ENCODE measurements at places on chromosomes 2 and 18.

DNA sequence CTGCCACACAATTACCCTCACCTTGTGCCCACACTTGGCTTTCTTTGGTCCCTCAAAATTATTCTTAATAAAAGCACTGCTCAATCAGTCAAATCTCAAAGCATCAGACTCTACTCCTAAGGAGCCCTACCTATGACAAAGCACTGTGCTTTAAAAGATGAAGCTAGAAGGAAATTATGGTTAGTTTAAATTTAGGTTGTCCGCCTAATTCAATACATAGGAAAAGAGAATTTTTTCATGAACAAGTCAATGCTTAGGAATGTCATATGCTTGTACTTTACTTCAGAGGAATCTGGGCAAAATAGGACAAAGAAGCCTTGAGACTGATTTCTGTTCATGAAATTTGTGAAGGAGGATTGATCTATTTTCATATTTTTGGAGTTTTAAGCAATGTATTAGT is 726.4 kb upstream of the CDH2 start:
- no peak for DNase-seq

DNA sequence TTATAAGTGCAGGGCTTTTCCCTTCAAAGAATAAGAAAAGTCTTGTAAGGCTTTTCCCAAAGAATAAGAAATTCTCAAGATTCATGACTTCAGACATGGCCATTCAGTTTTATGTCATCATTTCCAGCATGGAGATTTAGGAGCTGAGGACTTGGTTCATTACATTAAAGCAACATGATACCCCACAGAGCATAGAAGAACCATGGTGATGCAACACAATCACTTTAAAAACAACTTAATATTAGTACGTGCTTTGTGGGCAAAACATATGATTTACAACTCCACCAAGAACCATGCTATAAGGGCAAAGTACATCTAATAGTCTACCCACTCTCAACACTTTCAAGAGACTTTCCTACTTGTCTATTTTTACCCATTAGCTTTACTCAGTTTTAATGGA is 214.4 kb downstream of the SRBD1 start:
- no peak for DNase-seq

DNA sequence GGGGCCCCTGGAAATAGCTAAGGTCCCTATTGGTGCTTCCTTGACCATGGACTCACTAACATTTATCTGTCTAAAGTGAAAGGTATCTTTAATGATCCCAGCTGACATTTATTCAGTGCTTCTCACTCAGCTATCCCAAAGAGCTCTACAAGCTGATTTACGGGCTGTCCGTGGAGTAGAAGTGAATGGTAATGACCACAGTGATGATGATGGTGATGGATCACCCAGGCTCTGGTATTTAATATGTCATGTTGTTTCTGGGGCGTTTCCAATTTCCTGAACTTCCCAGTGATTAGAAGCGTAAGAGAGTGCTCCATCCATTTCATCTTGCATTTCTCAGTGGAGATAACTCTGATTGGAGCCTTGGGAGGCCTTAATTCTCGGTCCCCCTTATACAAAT is 304.3 kb downstream of the HRH4 start:
- DNase-seq = peak; percentile 26

DNA sequence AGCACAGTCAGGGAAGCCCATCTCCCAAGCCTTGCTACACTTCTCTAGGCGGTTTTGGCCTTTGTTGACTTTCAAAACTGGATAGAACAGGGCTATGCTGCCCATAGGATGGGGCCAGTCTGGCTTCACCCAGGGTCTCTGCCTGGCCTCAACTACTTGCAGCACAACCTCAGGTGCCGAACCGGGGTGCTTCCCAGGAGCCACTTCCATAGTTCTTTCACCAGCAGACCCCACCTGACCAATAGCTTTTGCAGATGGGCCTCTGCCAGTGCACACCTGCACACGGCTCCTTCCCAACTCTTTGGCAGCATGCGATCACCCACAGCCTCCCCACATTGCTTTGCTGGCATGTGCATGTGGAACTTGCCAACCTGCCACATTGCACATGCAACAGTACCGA is 331.6 kb downstream of the CPS1 start:
- no peak for DNase-seq

DNA sequence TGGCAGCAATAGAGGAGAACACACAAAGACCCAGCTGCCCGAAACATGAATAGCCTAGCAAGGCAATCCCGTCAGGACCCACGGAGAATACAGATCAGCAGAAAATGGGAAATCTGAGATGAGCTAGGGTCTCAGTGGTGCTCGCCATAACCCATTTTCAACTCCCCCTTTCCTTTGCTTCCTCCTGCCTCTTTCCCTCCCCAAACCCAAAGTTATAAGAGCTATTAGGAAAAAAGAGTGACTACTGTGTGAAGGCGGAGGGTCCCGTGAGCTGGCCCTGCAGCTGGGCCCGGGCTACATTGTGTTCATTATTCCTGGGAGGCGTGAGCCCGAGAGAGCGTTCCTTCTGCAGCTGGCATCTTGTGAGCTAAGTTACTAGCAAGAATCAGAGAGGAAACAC is 118.4 kb downstream of the PID1 start:
- DNase-seq = no peak

GRCh38 chr2:237863102-237863511 is 3.7 kb downstream of the RAMP1 start:
- no peak for DNase-seq

GRCh38 chr2:223644136-223644535 is 42.0 kb upstream of the SCG2 start:
- DNase-seq = no peak

- DNase-seq = no peak
These were observed 14.7 kb downstream of the CD28 start for GRCh38 chr2:203720915-203721672.

GRCh38 chr2:132503701-132504100 is 87.1 kb downstream of the GPR39 start:
- peak; percentile 62 for DNase-seq

- DNase-seq = no peak
These were observed 124.2 kb upstream of the ZNF516 start for GRCh38 chr18:76619261-76619620.

- DNase-seq = no peak
These were observed 167.8 kb upstream of the LYPD1 start for GRCh38 chr2:132837769-132838168.

DNA sequence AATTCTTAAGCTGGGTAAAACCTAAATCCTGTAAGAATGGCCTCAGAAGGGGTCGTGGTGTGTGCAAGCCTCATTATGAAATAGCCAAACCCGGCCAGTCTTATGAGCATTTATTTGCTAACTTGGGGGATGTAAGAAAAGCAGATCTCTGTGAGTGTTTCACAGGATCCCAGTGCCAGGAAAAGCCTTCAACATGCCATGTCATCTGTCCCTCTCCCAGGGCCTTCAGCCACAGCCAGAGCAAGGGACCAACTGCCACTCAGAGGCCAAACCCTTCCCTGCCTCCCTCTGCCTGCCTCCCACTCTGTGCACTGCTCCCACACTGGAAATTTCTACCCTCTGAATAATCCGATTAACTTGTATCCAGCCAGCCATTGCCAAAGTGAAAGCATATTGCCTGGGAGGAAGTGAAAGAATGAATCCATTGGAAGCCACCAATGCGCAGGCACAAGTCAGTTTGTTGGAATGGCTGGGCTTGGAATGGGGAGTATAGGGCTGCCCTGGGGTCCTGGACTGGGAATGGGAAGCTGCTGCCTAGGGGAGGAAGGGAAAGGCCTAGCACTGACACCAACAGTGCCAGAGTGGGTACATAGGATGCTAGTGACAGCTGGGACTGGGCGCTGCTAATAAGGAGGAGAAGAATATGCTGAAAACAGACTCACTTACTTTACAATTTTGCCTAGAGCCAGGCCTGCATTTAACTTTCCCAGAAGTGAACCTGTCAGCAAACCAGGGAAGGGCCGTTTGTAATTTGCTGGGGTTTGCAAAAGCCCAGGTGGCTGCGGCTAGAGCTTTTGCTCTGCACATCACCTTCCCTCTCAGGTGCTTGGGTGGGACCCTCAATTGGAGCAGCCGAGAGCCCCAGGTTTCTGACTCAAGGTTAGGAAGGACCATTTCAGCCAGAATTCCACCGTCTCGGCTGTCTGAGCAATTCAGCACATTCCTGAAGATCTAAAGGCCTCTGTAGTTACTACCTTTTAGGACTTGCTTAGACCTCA is 146.6 kb upstream of the NCK2 start:
- no peak for DNase-seq

DNA sequence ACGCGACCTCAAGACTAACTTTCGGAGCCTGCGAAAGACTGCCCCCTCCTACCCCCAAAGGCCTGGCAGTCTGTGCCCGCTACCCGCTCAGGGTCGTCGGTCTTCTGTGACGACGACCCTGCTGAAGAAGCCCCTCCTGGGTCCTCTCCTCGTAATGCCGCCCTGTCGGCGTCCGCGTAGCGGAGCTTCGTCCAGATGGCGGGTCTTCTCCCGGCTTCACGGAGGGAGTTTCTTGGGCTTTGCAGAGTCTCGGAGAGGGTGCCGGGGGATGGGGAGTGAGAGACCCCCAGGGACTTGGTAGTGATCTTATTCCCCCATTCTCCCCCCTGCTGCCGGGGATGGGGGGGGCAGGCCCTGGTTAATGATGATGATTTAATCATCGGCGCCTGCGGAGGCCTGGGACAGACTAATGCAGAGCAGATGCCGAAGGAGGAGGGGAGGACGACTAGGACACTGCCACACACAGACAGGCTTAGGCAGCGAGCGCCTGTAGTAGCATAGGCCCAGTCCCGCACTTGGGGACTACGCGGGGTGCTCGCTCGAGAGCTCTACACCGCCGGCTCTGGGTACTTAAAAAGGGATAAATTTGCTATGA is 528 bp upstream of the PCGF1 start:
- no peak for DNase-seq

DNA sequence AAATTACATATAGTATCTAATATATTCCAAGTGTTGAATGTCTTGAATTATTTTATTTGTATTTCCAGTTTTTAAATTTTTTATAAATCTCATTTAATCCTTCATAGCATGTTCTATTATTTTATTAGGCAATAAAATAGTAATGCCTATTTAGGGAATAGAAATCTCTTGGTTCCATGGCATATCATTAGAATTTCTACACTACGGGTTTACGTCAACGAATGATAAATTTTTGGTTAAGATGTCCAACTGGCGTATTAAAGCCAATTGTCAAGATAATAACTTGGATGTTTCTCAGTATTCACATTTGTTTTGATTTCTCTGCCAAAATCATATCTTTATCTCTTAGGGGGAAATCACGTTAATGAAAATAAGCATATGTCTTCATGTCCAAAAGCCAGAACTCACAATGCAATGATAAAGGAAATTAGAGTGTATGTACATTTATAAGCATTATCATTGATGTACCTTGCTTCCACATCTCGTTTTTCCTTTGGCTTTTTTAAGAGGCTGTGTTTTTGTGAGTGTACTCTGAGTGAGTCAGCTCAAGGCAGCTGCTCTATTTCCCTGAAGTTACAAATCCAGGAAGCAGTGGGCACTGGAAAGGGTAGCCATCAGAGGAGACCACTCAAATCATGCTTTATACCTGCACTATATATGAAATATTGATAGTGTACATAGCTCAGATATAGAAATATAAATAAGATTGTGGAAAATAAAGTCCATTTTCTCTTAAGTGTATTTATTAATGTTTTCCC is 115.8 kb upstream of the PDE1A start:
- DNase-seq = peak; percentile 21

DNA sequence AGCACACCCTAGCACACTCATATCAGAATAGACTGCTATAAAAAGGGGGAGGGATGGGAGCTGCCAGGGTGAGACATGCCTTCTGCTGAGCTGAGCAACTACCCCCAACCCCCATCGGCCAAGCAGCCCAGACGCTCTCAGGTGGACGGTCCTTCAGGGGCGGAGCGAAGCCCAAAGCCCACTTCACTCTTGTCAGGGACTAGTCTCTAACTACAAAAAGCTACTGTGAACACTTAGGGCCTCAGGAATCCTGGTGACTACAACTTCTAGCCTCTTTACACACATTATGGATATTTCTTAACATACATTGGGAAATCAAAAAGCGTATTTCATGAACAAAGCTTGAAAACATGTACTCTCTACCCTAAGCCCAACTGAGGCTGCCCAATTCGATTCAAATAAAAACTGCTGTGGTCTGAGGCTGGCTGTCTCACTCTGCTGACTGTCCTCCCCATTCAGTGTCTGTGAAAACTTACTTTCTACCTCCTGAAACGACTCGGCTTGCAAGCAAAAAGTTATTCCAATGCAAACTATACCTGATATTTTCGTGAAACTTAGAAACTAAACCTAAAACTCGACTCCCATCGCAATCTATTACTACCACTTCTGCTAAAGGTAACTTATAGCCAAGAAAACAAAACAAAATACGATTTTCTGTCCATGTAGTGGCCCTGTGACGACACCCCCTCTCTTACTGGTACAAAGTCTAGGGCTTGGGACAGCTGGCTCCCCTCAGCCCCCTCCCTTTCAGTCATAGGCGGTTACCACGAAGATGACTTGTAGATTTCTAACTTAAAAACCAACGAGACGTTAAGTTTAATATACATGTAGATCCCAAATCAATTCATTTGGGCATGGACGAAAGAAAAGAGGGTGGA is 1.2 kb downstream of the SERTAD2 start:
- no peak for DNase-seq

DNA sequence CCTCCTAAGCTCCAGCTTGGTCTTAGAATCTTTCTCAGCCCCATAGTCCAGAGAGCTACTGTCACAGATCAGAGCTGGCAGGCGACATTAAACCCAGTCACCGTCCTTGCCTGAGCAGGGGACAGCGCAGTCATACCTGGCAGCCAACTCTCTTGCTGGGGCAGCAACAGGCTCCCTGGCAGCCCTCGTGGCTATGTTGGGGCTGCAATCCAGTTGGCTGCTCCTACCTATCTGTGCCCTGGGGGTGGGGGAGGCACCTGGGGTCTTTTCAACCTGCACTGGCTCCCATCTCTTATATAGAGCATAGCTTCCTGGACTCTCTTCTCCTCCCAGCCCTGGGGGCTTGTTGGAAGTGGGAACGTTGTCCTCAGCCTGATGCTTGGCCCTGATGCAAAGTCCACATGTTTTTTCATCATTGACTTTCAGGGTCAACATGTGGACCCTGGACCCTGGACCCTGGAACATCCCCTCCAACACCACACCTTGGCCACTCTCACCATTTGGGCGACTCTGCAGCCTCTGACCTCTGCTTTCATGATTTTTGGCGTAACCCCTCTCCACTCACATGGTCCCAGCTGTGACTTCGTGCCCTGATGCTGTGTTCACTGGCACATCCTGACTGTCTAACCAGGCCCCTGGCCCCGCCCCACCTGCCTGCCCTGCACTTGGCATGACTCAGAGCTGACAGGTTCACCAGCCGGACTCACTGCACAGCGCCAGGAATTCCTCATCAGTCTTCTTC is 45.6 kb downstream of the ATOH8 start:
- DNase-seq = no peak

GRCh38 chr2:17571681-17572080 is 31.2 kb downstream of the VSNL1 start:
- no peak for DNase-seq

DNA sequence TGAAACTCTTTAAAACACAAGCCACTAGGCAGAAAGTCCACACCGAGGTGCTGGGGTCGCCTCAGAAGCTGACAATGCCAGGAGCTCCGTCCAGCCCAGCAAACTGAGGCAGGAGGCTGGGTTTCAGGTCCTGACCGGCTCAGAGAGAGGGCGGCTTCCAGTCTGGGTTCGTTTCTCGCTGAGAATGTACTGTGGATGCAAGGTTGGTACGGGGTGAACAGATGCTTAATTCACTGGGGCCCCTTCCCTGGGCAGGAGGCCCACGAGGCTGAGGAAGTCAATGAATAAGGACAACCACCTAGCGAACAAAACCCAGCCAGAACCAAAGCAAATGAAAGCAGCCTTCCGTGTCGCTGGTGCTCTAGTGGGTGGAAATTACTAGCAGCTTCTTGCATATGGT is 142.0 kb downstream of the RTP5 start:
- DNase-seq = no peak
